ENCODE measurements at places on chromosomes 3 and 15.
A peak's percentile ranks its signal among the peaks of the same experiment; 100 is the strongest.

- DNase-seq: no peak
Measured at GRCh38 chr3:138620431-138620830, 11.9 kb downstream of the FAIM start.

DNA sequence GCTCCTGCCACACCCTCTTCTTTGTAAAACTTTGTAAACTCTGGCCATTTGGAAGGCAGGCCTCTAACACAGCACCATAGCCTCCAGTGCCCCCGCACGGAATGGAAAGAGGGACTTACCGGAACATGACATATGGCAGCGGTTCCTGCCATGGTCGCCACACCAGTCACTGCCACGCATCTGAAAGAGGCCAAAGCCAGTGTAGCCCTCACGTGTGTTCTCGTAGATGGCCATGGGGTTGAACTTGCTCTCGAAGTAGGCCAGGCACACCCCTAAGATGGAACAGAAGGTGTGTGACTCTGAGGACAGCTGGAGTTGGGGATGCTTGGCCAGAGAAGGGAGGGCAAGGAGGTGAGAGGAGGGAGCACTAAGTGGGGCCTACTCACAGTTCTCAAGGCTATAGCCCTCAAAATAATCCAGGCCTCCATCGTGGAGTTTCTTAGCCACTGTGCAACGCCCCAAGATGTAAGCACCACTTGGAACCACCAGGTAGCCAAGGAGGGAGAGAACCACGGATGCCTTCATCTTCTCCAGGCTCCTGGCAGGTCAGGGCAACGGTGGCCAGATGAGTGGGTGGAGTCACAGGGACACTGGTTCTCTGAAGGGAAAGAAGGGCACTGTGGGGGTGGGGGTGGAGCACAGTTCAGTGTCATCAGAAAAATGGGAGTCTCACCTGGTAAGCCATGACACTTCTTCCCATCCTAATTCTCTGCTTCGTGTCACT lies 3.5 kb downstream of the LYZL4 start:
- DNase-seq: no peak

- DNase-seq: no peak
Measured at GRCh38 chr3:67044955-67045354, 46.8 kb downstream of the KBTBD8 start.

GRCh38 chr3:100899440-100900091 lies 93.7 kb downstream of the ABI3BP start:
- DNase-seq: no peak

DNA sequence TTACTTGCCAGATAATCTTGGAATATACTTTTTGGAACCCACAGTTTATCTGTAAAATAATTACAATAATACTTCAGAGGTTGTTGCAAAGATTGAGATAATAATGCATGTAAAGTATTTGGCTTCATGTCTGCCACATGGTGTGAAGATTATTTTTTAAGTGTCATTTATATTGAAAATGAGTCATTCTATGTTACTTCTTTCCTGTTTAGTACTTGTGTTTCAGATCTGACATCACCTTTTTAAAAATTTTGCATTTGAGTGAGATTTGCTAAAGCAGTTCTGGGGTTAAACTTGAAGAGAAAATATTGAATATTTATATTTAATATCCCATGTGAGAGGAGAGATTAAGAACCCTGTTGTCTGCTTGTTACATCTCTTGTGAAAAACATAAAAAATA lies 31.2 kb downstream of the IQGAP1 start:
- no peak for DNase-seq

DNA sequence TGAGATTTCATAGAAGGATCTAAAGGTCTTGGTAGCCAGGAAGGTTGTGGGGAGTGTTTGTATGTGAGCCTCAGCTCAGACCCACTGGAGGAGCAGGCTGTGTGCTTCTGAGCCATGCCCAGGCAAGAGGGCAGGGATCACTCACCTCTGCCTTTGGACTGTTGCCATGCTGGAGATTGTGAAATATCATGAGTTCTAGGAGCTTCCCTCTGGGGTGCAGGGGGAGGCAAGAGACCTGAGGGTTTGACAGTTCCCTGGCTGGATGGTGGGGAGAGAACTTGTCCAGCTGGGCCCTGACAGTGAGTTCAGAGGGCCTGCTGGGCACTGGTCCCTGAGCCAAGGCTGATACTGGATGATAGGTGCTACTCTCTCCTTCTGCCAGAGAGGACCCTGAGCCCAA lies 6.0 kb downstream of the SLC6A1 start:
- no peak for DNase-seq

GRCh38 chr3:73408634-73409033 lies 216.1 kb downstream of the PDZRN3 start:
- DNase-seq: no peak

GRCh38 chr15:88800026-88800425 lies 3.2 kb upstream of the ACAN start:
- no peak for DNase-seq

GRCh38 chr3:9916346-9916733 lies 558 bp upstream of the IL17RC start:
- no peak for DNase-seq

DNA sequence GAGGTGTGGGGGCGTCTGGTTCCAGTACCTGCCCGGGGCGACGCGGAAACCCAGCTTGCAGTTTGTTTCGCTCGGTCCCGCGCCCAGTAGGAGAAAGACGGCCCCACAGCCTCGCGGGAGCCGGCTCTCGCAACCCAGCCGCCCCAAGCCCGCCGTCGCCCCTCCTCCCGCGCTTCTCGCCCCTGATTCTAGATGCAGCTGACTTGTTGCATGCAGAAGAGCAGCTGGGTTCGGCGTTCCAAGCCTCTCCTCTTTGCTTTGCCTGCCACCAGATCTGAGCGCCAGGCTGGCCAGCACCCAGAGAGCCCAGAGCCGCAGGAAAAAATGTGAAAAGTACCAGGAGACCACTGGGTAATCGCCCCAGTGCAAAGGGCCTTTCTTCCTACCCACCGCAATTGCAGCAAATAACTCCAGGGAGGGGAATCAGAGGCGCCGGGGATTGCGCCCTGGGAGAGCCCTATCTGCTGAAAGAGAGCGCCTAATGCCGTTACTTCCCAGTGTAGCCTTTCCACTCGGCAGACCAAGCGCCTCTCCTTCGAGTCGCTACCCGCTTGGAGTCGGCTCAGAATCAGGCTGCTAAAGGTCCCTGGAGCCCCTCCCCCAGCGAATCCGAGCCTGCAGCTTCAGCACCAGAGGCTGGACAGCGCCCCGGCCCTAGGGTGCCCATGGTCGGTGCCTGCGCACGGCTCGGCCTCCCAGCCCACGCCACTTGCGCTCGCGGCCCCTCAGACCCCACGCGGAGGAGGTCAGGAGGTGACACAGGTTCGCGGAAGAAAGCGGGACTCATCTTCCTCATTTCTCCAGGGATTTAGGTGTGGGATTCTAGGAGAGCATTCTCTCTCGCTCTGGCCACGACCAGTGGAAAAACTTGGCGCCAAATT lies 15.7 kb upstream of the AEN start:
- peak; percentile 43 for DNase-seq

GRCh38 chr3:46947981-46948791 lies 28.4 kb downstream of the CCDC12 start:
- peak; percentile 59 for DNase-seq

DNA sequence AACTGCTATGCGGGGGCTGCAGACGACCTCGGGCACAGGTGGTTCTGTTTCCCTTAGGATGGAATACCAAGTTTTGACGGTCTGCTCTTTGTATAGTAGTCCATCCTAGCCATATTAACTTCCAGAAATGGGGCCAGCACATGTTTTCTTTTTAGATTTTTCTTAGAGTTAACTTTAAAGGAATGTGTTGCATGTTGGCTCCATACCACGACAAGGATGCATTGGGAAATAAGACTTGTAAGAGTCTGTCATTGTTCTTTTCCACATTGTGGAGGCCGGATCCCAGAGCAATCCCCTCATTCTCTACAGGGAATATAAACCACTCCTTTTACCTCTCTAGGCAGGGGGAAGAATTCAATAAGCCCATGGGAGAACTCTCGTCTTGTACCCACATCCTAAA lies 87.1 kb upstream of the PLSCR4 start:
- DNase-seq: no peak

- no peak for DNase-seq
Measured at GRCh38 chr15:38768970-38769369, 204.4 kb upstream of the RASGRP1 start.

DNA sequence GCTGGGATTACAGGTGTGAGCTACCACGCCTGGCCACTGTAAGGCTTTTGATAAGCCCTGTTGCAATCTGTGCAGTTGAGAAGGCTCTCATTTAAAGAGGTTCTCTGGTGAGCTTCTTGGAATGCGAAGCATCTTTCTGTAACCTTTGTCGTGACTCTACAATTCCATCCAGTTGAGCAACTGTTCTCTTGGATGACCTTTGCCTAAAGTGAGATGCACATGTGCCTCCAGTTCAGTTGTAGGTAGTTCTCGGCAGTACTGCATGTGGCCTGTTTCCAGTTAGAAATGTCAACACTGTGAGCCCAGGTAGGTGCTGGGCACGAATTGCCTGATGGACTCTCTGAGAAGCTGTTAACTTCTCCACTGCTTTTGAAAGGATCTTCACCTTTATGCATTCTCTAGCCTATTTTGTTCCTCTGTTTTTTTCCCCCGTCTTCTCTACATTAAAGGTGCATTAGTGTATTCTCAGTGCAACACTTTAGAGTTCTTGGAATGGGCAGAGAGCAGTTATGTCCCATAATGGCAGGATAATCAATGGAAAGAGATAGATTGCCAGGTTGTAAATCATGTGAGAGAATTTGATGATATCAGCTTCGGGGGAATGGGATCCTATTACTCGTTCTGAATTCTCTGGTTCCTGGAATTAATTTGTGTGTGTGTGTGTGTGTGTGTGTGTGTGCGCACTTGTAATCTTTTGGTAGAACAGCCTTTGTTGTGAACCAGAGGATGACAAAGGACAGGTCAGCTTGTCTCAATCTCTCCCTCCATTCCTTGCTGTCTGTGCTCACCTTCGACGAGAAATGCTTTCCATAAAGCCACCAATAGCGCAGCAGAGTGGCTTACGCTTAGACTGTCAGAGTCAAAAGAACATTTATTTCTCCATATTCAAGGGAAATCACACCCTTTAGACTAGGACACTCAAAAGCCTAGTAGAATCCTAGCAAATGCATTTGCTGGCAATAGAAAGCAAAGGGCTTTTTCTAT lies 51.1 kb downstream of the PTPRG start:
- DNase-seq: no peak

GRCh38 chr3:124496061-124496460 lies 234.2 kb upstream of the UMPS start:
- DNase-seq: no peak

- DNase-seq: no peak
Measured at GRCh38 chr3:157921811-157922210, 184.4 kb downstream of the SHOX2 start.

DNA sequence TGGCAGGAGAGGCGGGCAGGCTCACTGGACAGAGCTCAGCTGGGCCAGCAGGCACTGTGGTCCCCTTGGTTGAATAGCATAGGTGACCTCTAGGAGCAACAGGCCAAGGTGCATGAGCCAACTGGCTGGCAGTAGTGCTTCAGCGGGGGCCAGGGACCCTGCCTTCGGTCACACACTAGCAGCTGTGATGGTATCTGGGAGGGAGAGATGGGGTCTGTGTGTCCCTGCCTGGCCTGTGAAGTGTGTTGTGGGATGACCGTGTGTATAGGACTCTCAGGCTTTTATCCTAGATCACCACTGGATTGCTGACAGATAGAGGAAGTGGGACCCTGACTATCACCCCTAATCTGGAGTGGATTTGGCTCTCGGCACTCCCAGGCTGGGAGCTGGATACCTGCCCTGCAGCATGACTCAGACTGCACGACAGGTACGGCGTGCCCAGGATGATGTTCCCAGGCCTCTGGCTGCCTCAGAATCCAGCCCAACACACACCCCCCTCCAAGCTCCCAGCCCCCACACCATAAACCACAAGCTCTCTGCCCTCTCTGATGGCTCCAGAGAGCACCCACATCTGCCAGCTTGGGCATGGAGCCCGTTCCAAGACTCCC lies 7.8 kb downstream of the RPS17 start:
- DNase-seq: no peak

- no peak for DNase-seq
Measured at GRCh38 chr3:88028876-88029275, 29.9 kb downstream of the CGGBP1 start.

- no peak for DNase-seq
Measured at GRCh38 chr15:34718681-34719665, 35.8 kb downstream of the GJD2 start.

GRCh38 chr3:38036906-38037305 lies 2.1 kb upstream of the DLEC1 start:
- no peak for DNase-seq

GRCh38 chr3:154430014-154430413 lies at the start of gene GPR149:
GPR149 (minus strand) TSS chr3:154430190; CDS start chr3:154429615, 575 bp downstream.
- no peak for DNase-seq

GRCh38 chr3:186825872-186826409 lies 16.6 kb upstream of the ADIPOQ start:
- DNase-seq: no peak

DNA sequence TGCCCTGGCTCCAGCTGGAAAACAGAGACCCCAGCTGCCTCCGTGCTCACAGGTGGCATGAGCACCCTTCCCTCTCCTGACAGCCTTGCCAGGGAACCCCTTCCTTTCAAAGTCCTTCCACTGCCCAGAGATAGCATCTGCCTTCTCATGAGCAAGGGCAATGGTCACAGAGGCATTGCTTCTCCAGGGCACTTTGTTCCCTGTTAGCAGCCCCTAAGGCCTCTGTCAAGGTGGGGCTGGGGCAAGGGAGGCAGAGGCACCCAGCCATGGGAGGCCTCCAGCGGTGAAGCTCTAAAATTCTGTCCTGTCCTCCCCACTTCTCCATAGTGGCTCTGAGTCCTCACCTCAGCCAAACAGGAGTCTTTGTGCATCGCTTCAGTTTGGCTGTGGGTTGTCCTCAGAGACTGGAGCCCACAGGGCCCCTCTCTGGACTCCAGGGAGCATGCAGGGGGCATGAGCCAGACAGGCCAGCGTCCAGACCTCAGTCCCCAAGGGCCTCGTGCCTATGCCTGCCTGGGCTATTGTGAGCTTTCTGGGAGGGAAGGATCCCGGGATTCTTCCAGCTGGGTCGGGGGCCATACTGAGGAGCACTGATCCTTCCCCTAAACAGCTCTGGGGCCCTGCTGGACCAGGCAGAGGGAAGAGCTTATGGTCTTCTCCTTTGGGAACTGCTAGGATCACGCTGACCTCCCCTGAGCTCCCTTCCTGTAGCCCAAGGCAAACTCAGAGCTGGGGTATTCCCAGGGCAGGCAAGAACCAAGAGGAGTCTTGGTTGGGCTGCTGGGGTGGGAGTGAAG lies 106.6 kb downstream of the DNAJB8 start:
- no peak for DNase-seq

DNA sequence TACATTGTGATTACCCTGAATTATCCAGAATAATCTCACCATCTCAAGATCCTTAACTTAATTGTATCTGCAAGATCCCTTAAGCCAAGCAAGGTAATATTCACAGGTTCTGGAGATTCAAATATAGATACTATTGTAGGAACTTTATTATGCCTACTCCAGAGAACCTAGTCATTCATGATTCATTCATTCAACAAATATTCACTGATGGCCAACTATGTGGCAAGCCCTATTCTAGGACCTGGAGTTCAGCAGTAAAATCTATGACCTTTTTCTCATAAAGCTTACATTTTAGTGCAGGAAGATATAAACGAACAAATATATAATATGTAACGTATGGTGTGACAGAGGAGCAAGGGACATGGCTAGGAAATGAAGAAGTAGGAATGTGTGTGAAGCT lies 49.6 kb downstream of the ISL2 start:
- no peak for DNase-seq

Measured in stimulated activated CD4-positive, alpha-beta T cell treated with anti-CD3 and anti-CD28 coated beads, Interleukin-15, amount 100 ng/mL, for 1 hour (primary cell).